ENCODE measurements at places on chromosomes 16 and 17. TPM values are rescaled to one million over a fixed set of nuclear protein-coding genes. Genes with fewer than 3 reads are reported as not detected.

IL32 gene
- polyA plus RNA-seq, result 89.1 TPM

MYLK3 gene
- 10.7 TPM for polyA plus RNA-seq

MFSD11 gene
- polyA plus RNA-seq, result 41.5 TPM

CALB2 gene
- polyA plus RNA-seq, result 2.2 TPM

ASGR2 gene
- not detected for polyA plus RNA-seq

CRYBA1 gene
- not detected for polyA plus RNA-seq

HBQ1 gene
- 7.0 TPM for polyA plus RNA-seq
